Amniotic stem cell (primary cell): ENCODE measurements at places on chromosomes 1 and 21.

DNA sequence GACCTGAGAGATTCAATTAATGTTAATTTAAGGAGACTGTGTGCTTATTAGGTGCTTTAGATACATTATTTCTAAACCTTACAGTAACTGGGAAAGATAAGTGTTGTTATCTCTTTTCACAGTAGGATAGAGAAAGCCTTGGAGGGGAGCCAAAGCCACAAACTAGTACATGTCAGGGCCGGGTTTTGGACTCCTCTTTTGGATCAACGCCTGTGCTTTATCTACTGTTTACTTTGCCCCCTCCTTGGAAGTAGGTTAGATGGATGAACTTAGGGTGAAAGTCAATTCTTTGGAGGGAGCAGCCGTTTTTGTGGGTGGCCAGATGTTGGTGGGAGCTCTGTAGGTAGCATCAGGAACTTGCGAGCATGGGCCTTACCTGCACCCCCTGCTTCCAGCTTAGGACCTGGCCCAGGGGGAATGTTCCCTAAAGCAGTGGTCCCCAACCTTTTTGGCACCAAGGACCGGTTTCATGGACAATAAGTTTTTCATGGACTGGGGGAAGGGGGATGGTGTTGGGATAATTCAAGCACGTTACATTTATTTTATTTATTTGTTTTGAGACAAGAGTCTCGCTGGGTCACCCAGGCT, 1.7 kb downstream of the HHAT start:
- DNase-seq, result no peak

GRCh38 chr1:58896246-58897183, 112.7 kb upstream of the JUN start:
- DNase-seq, result no peak

DNA sequence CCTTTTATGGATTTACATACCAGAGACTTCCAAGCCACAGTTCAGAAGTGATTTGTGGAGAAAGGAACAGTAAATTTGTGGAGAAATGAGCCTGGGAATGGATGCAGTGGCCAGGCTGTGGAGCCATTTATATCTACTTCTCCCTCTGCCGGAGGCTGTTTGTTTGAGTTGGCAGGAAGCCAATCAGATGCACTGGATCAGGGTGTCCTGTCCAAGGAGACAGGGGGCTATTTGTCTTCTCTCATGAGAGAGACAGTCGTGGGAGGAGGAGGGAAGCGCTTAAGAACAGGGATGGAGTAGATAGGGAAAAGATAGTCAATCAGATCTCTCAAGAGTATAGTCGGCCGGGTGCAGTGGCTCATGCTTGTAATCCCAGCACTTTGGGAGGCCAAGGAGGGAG, 2.8 kb upstream of the HAPLN2 start:
- DNase-seq, result no peak

GRCh38 chr21:38358666-38359065, 101.9 kb downstream of the KCNJ15 start:
- no peak for DNase-seq

DNA sequence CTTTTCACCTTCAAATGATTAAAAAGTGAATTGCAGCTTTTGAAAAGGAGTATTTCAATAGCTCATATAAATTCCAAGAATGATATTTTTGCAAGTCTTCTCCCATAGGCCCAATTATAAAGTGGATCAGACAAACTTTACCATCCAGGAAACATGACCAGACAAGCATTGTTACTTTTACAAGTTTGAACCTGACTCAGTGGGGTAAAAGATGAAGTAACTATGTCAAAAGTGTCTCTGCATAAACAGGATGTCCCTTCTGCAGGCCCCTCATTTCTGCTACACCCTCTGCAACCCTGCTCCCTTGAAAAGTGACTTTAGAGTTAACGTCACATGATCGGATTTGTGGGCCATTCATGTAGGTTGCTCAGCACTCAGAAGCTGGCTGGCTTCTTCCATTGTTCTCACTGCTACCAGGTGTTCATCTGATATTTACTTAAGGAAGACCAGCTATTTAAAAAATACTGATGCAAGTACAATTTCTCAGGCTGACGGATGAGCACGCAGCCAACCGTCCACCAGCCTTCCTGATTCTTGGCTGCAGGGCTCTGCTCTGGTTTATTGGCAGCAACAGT, 32.3 kb downstream of the URB1 start:
- DNase-seq, result no peak

- DNase-seq, result no peak
Observed at GRCh38 chr1:55893155-55893554, 678.0 kb upstream of the USP24 start.

- DNase-seq, result no peak
Observed at GRCh38 chr1:211616231-211616964, 37.4 kb upstream of the SLC30A1 start.

GRCh38 chr1:154186177-154186576, 5.7 kb downstream of the TPM3 start:
- DNase-seq, result no peak

- no peak for DNase-seq
Observed at GRCh38 chr21:41766883-41767605, at the start of gene RIPK4. TSS of gene RIPK4 (minus strand) at chr21:41767052. CDS start at chr21:41767041, 11 bp downstream.
